ENCODE measurements at places on chromosomes 11 and 22. TPM values are rescaled to one million over a fixed set of nuclear protein-coding genes. Genes with fewer than 3 reads are reported as not detected.

DNA sequence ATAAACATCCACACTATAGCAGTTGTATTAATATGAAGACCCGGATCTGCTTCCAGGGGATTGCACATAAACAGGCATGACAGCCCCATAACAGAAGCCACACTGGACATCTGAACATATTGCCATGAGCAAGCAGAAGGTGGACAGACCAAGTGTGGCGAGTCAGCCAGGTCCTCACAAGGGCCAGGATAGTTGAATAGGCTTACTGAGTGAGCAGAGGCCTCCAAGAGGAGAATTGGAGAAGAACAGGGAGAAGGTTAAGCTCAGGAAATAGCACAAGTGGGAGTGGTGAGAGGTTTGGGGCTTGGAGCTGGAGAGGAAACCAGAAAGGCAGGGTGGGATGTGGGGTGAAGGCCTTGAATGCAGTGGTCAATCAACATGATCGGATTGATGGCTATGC lies 10.8 kb downstream of the SLC35C1 start:
- no peak for DNase-seq

GRCh38 chr11:123260511-123261211 lies 65.6 kb upstream of the CLMP start:
- no peak for DNase-seq

GRCh38 chr11:77559686-77560401 lies 29.9 kb upstream of the AQP11 start:
- DNase-seq, result no peak

DNA sequence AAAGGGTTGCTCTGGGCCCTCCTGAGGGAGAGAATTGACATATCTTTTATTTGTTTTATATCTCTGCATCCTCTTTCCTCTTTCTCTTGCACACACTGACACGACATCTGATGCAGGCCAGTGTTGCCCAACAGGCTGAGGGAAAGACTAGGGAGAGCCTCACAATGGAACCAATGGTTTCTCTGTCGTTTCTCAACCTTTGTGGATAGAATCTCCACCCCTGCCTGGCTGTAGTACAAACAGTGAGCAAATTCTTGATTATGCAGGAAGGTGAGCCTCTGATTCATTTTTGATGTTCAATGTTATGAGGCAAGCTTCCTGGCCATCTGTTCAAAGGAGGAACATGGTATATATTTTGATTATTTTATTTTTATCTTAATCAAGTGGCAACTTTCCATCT lies 49.8 kb upstream of the PLET1 start:
- no peak for DNase-seq

- DNase-seq, result no peak
Measured at GRCh38 chr11:59918987-59919589, 19.1 kb upstream of the OOSP1 start.

- no peak for DNase-seq
Measured at GRCh38 chr22:19438298-19438697, 6.0 kb downstream of the MRPL40 start.

DNA sequence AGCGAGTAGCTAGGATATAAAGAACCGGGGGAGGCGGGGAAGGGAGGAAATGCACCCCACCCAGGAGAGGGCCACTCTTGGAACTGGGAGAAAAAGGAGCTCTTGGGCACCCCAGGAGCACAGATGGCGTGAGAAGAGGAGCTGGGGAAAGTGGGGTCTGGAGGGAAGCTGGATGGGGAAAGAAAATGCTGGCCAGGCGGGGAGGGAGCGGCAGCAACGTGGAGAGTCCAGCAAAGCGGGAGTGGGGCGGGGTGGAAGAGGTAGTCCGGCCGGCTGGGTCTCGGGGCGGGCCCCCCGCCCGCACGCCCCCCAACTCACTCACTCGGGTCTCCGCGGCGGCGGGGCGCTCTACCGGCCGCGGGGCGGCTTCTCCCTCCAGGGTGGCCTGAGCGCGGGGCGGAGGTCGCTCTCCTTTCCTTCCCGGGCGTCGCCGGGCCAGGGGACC lies 522 bp downstream of the TOB2 start:
- no peak for DNase-seq

GRCh38 chr11:70734379-70734778 lies 336.1 kb downstream of the CTTN start:
- DNase-seq, result no peak

DNA sequence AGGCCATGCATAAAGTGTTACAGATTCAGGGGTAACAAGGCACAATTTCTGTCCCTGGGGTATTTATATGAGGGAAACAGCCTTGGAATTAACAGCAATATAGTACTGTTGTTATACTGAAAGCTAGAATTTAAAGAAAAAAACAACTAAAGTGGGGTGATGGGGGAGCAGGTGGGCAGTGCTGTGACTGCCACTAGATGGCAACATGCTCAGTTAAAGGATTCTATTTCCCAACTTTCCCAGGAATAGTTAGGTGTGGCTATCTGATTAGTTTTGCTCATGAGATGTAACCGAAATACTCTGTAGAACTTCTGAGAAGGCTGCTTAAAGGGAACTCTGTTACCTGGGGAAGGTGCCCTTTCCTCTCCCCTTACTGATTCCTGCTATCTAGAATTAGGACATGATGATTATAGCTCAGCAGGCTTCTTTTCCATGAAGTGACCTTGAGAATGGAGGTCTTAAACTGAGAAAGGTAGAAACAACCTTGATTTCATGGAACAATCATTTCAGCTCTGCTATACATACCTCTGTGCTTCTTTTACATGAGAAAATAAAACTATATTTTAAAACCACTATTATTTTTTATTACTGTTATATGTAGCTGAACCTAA lies 102.6 kb downstream of the RELT start:
- DNase-seq, result no peak

GRCh38 chr22:20463324-20464095 lies 25.9 kb upstream of the SCARF2 start:
- no peak for DNase-seq

GRCh38 chr22:39315389-39315788 lies 4.0 kb downstream of the RPL3 start:
- no peak for DNase-seq

GRCh38 chr11:79925570-79925969 lies 484.7 kb upstream of the TENM4 start:
- DNase-seq, result no peak

DNA sequence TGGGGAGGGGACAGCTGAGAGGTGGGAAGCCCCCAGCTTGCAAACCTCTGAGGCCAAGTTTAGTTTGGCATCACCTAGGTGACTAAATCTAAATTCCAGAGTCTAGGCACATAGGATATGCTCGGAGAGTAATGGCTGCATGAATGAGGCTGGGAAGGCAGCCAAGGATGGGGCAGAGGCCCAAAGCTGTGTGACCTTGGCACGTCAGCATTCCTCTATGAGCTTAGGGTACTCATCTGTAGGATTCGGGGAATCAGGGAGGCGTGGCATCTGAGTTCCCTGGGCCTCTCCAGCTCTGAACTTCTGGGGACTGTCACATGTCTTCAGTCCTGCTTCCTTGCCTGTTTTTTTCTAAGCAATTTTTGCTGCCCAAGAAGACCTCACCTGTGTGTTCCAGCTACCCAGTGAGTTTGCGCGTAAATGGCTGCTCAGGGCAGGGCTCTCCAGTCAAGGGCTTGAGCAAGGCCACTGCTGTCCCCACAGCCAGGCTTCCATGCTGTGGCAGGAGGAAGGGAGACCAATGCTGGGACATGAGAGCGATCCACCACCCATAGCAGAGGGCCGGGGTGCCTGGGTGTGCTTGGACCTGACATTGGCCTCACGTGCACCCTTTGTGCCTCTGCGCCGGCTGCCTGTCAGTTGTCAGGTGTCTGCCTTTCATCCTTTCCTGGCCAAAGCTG lies 13.9 kb downstream of the DAGLA start:
- DNase-seq, result no peak

DNA sequence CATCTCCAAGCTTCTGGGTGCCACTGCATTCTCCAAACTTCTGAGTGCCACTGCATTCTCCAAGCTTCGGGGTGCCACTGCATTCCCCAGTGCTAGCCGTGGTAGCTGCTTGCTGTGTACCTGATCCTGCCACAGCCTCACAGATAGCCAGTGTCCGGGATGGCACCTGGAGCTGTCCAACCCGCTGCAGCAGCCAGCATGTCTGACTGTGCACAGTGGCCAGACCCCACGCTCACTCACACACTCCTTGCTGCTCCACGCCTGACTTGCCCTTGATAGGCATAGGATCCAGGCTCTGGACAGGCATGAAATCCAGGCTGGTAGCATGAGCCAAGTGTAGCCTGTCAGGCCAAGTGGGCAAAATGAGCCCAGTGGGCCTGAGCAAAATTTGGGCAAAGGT lies 465.0 kb downstream of the GUCY1A2 start:
- no peak for DNase-seq

- DNase-seq, result no peak
Measured at GRCh38 chr11:626475-627307, at the start of gene SCT. Gene SCT, minus strand, starts transcription at chr11:627181. Its CDS starts 38 bp downstream, at chr11:627143.

DNA sequence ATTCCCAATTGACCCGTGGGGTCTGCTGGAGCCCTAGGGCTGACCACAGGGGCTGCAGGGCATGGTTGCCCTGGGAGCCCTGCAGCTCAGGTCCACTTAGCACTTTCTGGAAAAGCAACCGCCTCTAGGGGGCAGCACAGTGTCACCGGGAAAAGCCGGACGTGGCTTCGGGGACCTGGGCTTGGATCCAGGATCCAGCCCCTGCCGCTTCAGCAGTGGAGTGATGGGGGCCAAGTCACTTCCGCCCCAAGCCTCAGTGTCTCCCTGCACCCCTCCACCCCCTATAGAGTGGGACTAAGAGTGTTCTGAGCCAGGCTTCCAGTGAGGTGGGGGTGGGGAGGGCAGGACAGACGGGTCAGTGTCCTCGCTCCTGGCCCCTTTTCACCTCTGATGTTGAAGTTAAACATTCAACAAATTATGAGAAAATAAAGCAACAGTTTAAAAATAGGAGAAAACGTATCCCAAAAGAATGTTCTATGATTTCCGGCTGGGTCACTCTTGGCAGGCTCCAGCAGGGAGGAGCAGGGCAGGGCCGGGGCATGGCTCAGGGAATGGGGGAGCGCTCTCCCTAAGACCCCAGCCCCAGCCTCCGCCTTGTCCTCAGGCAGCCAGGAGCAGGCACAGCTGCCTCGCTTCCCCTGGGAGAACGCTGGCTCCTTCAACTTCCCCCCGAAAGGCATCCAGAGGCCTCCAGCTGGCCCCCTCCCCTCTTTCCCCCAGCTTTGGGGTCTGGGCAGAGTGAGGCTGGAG lies 96.5 kb upstream of the FGF3 start:
- no peak for DNase-seq

DNA sequence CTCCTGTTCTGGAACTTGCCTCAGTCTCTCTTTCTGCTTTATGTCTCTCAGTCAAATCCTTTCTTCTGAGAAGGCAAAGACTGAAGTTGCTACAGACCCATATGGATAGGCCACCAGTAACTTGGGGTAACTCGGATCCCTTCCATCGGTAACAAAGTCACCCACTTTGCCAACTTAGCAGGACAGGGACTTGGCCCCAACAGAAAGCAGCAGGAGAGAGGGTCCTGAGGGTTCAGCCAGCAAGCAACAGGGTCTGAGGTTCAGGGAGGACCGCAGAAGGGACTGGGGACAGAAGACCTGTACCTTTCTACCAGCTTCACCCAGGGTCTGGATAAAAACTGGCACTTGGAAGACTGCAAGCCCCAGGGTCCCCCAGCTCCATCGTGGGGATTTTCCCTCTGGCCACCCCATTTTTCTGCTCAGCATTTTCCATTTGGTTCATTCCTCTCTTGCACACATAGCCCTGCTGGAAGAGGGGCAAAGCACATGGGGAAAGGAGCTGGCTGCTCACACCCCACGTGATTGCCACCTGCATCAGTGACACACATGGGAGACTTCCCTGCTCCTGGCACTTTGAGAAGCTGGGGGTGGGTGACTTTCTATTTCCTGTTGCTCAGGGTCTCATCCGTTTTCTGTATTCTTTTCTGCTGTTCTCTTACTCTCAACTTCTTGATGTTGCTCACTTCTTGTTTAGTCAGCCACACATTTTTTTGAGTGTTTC lies 34.6 kb upstream of the GNAZ start:
- DNase-seq, result no peak

DNA sequence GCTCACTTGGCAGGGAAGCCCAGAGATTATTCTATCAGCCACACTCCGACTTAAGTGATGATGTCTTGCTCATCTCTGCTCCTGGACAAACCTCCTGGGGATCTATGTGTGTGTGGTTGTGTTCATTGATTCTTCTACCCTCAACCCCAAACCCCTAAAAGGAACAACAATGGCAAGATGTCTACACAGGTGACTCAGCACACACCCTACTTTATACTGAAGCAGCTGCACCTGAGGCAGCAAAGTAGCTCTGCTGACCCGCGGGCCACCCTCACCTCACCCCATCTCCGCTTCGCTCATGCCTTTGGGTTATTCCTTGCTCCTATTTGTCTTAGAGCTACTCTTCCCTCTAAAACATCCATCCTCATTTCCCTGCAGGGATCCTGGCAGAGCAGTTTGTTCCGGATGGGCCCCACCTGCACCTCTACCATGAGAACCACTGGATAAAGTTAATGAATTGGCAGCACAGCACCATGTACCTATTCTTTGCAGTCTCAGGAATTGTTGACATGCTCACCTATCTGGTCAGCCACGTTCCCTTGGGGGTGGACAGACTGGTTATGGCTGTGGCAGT lies 38.7 kb downstream of the TMEM45B start:
- no peak for DNase-seq

DNA sequence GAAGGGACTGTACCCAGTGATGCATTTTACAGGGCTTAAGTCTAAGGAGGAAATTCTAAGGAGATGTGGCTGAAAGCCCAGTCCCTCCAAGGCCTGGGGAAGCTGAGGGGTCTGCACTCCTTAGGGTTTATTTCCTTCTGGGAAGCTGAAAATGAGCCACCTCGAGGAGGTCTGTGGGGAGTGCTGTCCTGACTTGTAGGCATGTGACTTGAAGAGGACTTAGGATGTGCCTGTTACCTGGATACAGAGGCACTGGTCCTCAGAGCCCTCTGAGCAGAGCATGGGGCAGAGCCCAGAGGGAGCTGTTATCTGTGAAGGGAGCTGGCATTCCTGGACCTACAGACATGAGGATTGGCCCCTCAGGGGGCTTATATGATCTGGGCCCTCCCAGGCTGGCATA lies 77.1 kb downstream of the TP53I11 start:
- no peak for DNase-seq

The PTPN5 gene
- total RNA-seq, result 0.21 TPM

The APOA1 gene
- total RNA-seq, result 1.1 TPM

The GPHA2 gene
- not detected for total RNA-seq

The EIF1AD gene
- 15.6 TPM for total RNA-seq

The SLC6A5 gene
- not detected for total RNA-seq

The PHLDA2 gene
- total RNA-seq, result 1.1 TPM

The DCHS1 gene
- 49.2 TPM for total RNA-seq

The MS4A12 gene
- not detected for total RNA-seq

The DLG2 gene
- total RNA-seq, result 42.4 TPM

All from urinary bladder (tissue), 4 donors.